ENCODE measurements at places on chromosomes 3 and 15.

GRCh38 chr3:122957707-122958689 is 69.6 kb downstream of the SEMA5B start:
- no peak for DNase-seq

- no peak for DNase-seq
Measured at GRCh38 chr3:126442094-126442855, 33.4 kb downstream of the ZXDC start.

GRCh38 chr3:22748453-22749045 is 454.6 kb upstream of the UBE2E2 start:
- no peak for DNase-seq

DNA sequence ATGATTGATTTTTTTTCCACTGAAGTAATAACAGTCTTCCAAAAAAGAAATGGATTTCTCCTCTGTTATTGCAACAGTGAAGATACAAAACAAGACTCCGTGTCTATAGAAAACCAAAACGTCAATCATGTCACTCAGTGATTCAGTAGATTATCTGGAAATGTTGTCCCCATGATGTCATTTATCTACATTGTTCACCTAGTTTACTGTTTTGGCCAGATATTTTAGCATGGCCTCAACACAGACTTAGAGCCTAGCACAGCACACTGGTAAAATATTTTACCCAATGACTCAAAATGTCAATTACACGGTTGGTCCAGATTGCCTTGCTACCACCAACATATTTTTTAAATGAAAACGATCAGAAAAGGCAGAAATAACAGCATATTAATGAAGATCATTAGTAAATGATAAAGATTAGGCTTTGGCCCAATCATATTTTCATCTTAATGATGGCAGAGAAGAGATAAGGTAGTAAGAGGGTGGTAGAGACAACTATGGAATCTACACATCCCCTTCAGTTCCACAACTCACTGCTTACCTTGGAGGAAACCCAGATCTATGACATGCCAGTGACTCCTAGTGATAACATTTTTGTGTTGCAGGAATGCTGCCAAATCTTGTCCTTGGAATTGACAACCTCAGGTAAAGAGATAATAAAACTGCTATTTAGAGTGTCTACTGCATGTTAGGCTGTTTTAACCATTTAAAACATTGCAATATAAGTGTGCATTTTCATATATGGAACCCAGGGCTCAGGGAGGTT is 347.7 kb upstream of the ARPP21 start:
- no peak for DNase-seq

DNA sequence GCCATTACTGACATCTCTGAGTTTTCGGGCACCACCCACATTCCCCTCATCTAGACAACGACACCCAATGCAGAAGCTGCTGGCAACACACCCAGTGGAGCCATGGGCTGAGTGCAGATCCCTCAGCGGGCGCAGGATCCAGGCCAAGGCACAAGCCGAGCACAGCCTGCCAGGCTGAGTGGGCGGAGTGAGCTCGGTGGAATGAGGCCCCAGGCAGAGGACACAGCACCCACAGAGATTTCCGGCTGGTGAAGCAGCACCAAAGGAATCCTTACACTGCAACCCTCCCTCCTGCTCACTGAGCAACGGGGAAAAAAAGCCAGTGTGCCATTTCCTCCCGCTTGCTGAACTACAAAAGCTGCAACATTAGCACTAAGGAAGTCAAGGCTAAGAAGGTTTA is 34.3 kb downstream of the ZMAT3 start:
- peak; percentile 61 for DNase-seq

GRCh38 chr3:128066676-128067075 is 14.4 kb downstream of the SEC61A1 start:
- DNase-seq = no peak

DNA sequence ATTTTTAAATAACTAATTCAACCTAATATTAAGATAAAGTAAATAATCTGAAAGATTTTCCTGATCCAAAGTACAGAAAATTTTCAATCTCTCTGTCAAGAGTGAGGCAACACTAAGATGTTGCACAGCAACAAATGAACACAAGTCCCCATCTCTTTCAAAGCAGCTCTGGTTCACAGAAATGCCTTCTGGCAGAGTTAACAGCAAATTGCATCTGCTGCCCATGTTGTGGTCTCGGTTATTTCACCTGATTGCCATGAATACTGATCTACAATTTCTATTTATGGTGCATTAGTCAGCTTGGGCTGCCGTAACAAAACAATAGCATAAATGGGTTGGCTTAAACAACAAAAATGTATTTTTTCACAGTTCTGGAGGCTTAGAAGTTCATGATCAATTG is 167.3 kb downstream of the BCHE start:
- no peak for DNase-seq

GRCh38 chr15:68812069-68812468 is 8.6 kb downstream of the ANP32A start:
- DNase-seq = no peak

GRCh38 chr3:171765511-171765887 is 44.8 kb downstream of the PLD1 start:
- DNase-seq = no peak

- no peak for DNase-seq
Measured at GRCh38 chr15:57671636-57672035, 34.9 kb upstream of the POLR2M start.

- no peak for DNase-seq
Measured at GRCh38 chr3:89474333-89475130, 367.1 kb downstream of the EPHA3 start.

DNA sequence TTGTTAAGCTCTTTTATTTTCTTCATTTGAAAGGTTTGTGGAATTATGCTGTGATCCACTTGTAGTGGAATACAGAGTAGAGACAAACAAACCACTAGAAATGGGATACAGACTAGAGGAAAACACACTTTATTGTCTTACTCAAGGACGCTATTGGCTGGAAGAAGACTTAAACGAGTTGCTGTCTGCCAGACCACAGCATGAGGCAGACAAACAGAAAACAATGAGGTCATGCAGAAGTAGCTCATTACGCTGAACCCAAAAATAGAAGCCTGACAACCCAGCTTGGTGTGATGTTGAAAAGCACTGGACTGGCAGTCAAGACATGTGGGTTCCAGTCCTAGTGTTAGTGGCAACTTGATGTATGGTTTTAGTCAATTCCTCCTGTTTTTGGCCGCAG is 62.4 kb upstream of the P3H2 start:
- DNase-seq = peak; percentile 96

GRCh38 chr3:61634678-61635077 is 73.3 kb downstream of the PTPRG start:
- DNase-seq = no peak

- DNase-seq = no peak
Measured at GRCh38 chr15:74128785-74129585, 1.4 kb upstream of the ISLR2 start.

DNA sequence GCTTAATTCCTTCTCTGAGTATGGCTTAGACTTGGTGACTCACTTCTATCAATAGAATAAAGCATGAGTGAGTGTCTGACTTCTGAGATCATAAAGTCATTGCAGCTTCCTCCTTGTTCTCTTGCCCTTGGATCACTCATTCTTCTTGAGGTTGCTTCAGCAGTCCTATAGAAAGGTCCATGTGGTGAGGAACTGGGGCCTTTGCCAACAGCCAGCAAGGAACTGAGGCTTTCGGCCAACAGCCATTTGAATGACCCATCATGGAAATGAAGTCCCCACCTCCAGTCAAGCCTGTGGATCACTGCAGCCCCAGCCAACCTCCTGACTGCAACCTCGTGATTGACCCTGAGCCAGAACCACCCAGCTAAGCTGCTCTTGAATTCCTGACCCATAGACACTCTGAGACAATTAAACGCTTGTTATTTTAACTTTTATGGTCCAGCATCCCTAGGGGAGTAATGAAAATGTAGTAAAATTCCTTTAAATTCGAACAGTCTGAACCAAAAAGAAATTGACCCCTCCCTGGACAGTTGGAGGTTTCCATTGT is 84.5 kb downstream of the WDR76 start:
- peak; percentile 98 for DNase-seq

DNA sequence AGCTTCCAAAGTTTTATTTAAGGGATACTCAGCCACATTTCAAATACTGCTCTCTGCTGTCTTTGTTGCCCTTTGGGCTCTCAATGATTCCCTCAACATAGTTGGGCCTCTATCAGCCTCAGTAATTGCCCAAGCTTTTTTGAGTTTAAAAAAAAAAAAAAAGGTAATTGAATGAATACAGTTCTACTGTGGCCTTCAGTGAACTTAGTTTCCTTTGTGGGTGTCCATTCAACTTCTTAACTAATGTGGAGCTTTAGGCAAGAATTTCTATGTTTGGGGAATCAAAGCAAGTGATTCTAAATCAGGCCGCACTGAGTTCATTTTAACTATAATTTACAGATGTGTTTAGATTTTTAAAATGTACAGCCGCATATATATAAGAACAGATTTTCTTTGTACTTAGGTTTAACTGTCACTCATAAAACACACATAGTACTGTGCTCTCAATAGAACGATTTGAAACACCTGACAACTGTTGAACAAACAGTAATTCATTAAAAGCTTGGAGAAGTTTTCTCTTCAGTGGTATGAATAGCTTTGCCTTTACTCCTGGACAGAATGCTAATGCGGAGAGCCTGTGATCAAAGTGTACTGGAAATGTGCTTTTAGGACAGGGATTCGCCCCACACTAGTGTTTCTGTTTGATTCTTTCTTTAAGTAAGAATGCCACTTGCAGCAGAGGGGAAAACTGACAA is 844.9 kb upstream of the SEMA6D start:
- no peak for DNase-seq

DNA sequence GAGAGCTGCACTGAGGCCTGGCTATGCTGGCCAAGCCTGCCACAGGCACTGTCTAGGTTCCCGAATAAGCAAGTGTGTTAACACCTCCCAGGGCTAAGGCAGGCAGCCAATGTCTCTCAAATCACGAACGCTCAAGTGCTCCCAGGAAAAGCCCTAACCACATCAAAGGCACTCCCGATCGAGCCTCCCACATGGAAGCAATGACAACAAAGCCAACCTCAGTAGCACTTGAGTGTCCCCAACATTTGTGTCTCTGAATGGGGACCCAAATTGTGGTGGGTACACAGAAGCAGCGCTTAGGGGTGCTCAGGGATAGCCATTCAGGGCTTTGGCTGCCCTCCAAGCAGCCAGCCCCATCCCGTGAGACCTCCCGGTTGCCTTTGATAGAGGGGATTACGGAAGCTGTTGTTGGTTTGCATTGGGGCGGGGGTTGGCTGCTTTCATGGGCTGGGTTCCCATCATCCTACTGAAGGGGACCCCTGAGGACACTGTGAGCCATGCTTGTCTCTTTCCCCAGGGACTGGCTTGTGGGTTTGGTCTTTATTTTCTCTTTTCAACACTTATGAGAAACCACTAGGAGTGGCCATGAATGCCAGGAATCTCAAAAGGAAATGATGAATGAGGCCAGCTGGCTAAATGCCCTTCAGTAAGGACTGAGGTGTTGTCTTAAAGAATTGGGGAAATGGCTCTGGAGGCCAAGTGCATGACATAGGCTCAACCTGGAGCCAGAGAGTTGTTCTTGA is 234.1 kb upstream of the FEZF2 start:
- peak; percentile 58 for DNase-seq

DNA sequence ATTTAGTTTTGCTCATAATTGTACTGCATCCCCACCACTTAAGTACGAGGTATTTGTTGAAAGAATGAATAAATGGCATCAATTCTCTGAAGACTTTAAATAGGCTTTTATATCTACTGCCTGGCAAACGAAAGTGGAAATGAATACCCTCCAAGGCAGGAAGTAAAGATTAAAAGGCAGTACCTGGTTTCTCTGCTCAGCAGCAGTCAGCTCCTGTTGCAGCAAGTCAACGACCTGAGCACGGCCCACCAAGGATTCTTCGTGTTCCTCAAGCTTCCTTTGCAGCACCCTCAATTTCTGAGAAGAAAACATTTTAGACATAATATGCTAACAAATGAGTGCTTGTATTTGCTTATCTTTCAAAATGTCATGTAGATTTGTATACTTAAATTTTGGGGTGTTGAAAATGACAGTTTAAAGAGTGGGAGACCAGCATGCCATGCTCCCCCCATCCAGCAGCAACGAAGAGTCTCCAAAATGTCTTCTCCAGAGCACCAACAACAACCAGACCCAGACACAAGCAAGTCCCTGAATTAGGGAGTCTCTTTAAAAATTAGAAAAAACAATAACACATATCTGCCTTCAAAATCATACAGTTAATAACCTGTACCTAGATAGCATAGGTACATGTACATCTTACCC is 31.2 kb downstream of the GOLGB1 start:
- DNase-seq = no peak

GRCh38 chr15:79248183-79248582 is 34.3 kb upstream of the ANKRD34C start:
- DNase-seq = peak; percentile 15

DNA sequence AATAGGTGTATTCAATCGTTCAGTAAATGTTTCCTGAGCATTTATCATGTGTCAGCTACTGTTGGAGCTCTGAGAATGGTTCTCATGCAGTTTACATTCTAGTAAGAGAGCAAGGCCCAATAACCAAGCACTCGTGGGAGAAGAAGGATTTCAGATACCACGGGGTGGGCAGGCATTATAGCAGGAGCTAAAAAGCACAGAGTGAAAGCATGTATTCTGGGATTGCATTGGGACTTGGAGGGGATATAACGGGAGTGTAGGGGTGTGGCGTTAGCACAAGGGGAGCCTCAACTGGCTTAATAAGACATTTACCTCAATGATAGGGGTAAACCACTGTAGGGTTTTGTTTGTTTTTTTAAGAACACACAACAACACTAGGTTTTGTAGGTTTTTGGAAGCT is 1.6 kb upstream of the SIAH2 start:
- DNase-seq = no peak

DNA sequence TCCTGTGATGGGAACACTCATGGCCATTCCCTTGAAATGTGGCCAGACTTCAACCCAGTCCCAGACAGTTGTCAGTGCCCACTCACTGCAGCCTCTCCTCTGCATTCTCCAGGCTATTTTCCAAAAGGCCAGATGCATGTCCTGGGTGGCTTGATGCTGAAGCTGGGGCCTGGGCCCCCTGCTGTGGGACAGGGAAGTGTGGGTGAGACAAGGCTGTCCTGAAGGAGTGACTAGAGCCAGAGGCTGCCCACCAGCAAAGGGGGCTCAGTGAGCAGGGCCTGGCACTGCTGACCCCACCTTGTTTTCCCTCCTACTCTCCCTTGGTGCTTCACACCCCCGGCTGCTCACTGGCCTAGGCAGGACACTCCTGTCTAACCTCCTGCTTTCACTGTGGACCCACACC is 11.9 kb downstream of the CISH start:
- DNase-seq = no peak

- no peak for DNase-seq
Measured at GRCh38 chr3:131242201-131242600, 139.4 kb upstream of the NUDT16 start.

DNA sequence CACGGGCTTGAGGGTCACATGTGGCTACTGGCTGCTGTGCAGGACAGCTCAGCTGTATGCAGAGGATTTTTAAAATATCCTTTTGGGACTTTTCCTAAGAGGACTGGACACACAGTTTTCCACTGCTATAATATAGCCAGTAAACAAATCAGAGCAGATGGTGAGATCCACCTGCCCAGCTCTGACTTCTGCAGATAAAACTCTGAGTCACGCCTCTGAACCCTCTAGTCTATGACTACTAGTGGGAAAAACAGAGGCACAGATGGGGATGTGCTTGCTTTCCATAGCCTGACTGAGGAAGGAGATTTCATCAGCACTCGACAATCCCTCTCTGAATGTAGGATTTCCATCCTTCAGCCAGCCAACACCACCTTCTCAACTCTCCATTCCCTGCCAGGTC is 45.1 kb downstream of the COLQ start:
- DNase-seq = no peak

GRCh38 chr15:60708684-60709083 is 229.7 kb upstream of the ICE2 start:
- DNase-seq = no peak

GRCh38 chr3:167163580-167163979 is 216.5 kb downstream of the ZBBX start:
- no peak for DNase-seq

GRCh38 chr15:66741646-66742045 is 39.6 kb downstream of the SMAD6 start:
- no peak for DNase-seq

Measured in GM04503 (cell line).